ENCODE measurements at places on chromosomes 7 and 10. TPM values are rescaled to one million over a fixed set of nuclear protein-coding genes. Genes with fewer than 3 reads are reported as not detected.

The FAM237B gene
- not detected for total RNA-seq

The RBM17 gene
- 88.5 TPM for total RNA-seq

The ANKIB1 gene
- total RNA-seq = 82.5 TPM

The NEBL gene
- total RNA-seq = 33.0 TPM

The DGKI gene
- total RNA-seq = 0.35 TPM

The ABCC2 gene
- 46.2 TPM for total RNA-seq

GRCh38 chr10:106960812-106961211, 203.7 kb downstream of the SORCS1 start:
- DNase-seq = no peak
- H3K36me3 ChIP-seq = no peaks in the 10 kb centered on the region
- no peaks in the 10 kb centered on the region for H3K4me1 ChIP-seq
- no peak overlapping the region for H3K4me3 ChIP-seq

GRCh38 chr10:114042895-114043531, 653 bp upstream of the ADRB1 start:
- peak; percentile 79 for DNase-seq
- no peaks in the 10 kb centered on the region for H3K27me3 ChIP-seq
- H3K4me1 ChIP-seq = no peaks in the 10 kb centered on the region
- peak overlapping the region; percentile 61 for H3K4me3 ChIP-seq

- H3K4me1 ChIP-seq = no peaks in the 10 kb centered on the region
- no peak overlapping the region for H3K4me3 ChIP-seq
Observed at GRCh38 chr10:33569702-33570101, 235.2 kb upstream of the NRP1 start.

DNA sequence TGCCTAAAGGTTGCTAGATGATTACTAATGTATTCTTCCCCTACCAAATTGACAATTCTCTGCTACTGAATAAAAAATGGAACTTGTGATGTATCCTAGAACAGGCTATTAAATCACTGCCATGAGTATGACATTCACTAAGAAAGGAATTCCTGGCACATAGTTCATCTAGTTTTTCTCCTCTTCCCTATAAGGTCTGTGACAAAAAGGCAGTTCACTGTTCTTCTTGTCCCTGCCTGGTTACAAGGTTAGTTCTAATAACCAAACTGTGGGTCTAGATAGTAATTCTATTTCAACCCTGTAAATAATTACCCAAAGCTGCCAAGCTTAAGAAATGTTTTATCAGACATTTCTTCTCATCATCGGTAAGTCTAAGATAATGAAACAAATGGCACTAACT, 245.6 kb downstream of the BICC1 start:
- no peak overlapping the region for H3K4me3 ChIP-seq
- no peak for DNase-seq
- H3K36me3 ChIP-seq = no peaks in the 10 kb centered on the region
- H3K27me3 ChIP-seq = no peaks in the 10 kb centered on the region
- no peak overlapping the region for H3K27ac ChIP-seq
- H3K4me1 ChIP-seq = no peaks in the 10 kb centered on the region

- H3K4me3 ChIP-seq = no peak overlapping the region
- no peaks in the 10 kb centered on the region for H3K36me3 ChIP-seq
- H3K27me3 ChIP-seq = no peaks in the 10 kb centered on the region
- H3K4me1 ChIP-seq = no peaks in the 10 kb centered on the region
Observed at GRCh38 chr10:70295321-70295720, 11.5 kb upstream of the NPFFR1 start.

DNA sequence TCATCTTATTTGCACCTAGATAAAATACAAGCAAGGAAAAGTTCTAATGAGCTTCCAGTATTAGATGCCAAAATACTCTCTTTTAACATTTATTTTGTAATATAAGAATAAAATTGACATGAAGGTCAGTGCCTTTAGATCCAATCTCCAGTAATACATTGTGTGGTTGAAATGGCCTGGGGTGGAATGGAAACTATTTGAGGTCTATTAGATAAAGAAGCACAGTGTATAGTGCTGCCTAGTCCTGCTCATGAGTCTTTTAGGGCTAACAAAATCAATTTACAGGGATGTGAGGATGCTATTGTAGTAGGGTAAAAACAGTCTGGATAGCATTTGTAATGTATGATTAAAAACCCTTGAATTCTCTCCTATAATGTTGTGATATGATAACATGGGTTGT, 84.5 kb upstream of the ETV1 start:
- H3K36me3 ChIP-seq = no peaks in the 10 kb centered on the region
- H3K27me3 ChIP-seq = no peaks in the 10 kb centered on the region
- no peak overlapping the region for H3K4me3 ChIP-seq
- H3K4me1 ChIP-seq = no peaks in the 10 kb centered on the region
- no peak overlapping the region for H3K27ac ChIP-seq

- H3K4me3 ChIP-seq = no peak overlapping the region
- DNase-seq = no peak
- no peaks in the 10 kb centered on the region for H3K4me1 ChIP-seq
- H3K36me3 ChIP-seq = no peaks in the 10 kb centered on the region
- no peak overlapping the region for H3K27ac ChIP-seq
Observed at GRCh38 chr7:132882714-132883428, 199.0 kb downstream of the CHCHD3 start.

DNA sequence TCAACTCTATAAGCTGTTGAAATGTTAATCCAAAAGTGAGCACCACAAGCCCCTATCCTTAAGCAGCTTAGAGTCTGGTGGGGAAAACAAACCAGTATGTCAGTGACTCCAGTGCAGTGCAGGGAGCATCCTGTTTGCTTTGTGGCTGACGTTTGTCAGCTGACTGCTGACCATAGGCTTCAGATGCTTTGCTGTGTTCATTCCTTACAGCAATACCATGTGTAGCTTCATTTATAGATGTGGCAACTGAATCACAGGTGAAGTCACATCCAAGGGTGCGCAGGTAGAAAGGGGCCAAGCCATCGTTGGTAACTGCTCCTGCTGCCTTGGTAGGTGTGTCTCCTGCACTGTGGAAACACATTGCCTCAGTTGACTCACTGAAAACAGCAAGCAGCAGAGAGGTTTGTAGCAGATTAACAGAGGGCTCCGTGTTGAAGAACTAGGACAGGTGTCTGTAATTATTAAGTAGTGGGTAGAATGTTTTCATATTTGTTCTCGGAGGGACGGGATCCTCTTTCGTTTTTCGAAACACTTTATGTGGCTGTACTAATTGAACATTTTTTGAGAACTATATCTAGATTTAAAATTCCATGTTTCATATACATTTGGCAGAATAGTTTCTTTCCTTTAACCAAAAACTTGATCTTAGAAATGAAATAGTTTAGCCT, 2.0 kb downstream of the INSIG1 start:
- peak overlapping the region; percentile 97 for H3K27ac ChIP-seq
- peaks cover 5% of the 10 kb centered on the region for H3K4me1 ChIP-seq
- DNase-seq = no peak
- H3K27me3 ChIP-seq = no peaks in the 10 kb centered on the region
- H3K36me3 ChIP-seq = no peaks in the 10 kb centered on the region
- peak overlapping the region; percentile 81 for H3K4me3 ChIP-seq

GRCh38 chr7:50824882-50825281, 42.2 kb upstream of the GRB10 start:
- no peaks in the 10 kb centered on the region for H3K36me3 ChIP-seq
- no peaks in the 10 kb centered on the region for H3K27me3 ChIP-seq
- no peak for DNase-seq
- H3K4me3 ChIP-seq = no peak overlapping the region

GRCh38 chr10:4343091-4343490, 482.9 kb upstream of the AKR1E2 start:
- no peaks in the 10 kb centered on the region for H3K27me3 ChIP-seq
- no peaks in the 10 kb centered on the region for H3K36me3 ChIP-seq

- H3K27me3 ChIP-seq = no peaks in the 10 kb centered on the region
- H3K4me1 ChIP-seq = no peaks in the 10 kb centered on the region
- no peaks in the 10 kb centered on the region for H3K36me3 ChIP-seq
- no peak overlapping the region for H3K4me3 ChIP-seq
- H3K27ac ChIP-seq = no peak overlapping the region
Observed at GRCh38 chr10:14382022-14382421, 51.3 kb upstream of the FRMD4A start.

DNA sequence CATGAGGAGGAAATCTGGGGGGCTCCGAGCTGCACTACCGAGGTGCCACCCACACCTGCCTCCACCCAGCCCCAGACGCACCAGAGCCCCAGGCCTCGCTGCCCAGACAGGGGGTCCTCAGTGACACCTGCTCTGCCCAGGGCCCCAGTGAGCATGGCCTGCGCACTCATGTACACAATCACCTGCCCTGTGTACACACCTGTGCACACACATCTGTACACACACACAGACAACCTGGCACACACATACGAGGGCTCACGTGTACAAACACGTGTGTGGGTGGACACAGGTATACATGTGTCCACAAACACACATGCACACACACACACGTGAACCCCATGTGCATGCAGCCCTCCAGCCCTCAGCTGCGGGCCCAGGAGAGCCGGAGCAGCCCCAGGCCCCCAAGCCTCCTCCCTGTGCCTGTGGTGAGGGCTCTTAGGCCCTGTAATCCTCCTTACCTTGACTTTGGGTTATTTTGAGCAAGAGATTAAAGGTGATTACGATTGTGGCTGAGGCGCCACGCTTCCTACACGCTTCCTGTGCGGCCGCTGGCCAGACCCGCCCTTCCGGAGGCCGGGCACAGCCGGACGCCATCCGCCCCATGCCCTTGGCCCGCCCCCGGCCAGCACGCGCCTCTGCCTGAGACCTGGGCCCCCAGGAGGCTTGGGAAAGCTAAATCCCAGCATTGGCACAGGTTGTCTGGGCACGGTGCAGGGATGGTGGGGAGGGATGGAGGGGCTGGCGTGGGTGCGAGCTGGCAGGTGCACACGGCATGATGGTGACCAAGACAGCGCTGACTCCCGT, 71.9 kb downstream of the ELFN1 start:
- no peaks in the 10 kb centered on the region for H3K27me3 ChIP-seq
- no peaks in the 10 kb centered on the region for H3K4me1 ChIP-seq
- no peak for DNase-seq
- H3K36me3 ChIP-seq = no peaks in the 10 kb centered on the region
- H3K27ac ChIP-seq = no peak overlapping the region

GRCh38 chr7:45670227-45670626, 96.1 kb downstream of the ADCY1 start:
- H3K4me1 ChIP-seq = no peaks in the 10 kb centered on the region
- no peak overlapping the region for H3K27ac ChIP-seq
- H3K36me3 ChIP-seq = no peaks in the 10 kb centered on the region
- H3K27me3 ChIP-seq = no peaks in the 10 kb centered on the region

All from Peyer's patch (tissue), 4 donors.